IMR-90 (cell line): ENCODE measurements at places on chromosomes 7 and 10. TPM values are rescaled to one million over a fixed set of nuclear protein-coding genes. Genes with fewer than 3 reads are reported as not detected.

- no peak overlapping the region for H3K4me3 ChIP-seq
- no peak for DNase-seq
- H3K36me3 ChIP-seq = no peaks in the 10 kb centered on the region
- peaks cover 3% of the 10 kb centered on the region for H3K27me3 ChIP-seq
- no peak overlapping the region for H3K27ac ChIP-seq
- H3K4me1 ChIP-seq = no peaks in the 10 kb centered on the region
Observed at GRCh38 chr7:93569189-93569588, 5.3 kb downstream of the CALCR start.

GRCh38 chr7:158324397-158325360 is 262.9 kb downstream of the PTPRN2 start:
- no peak overlapping the region for H3K27ac ChIP-seq
- no peak for DNase-seq
- no peaks in the 10 kb centered on the region for H3K36me3 ChIP-seq
- no peak overlapping the region for H3K4me3 ChIP-seq
- no peaks in the 10 kb centered on the region for H3K27me3 ChIP-seq

GRCh38 chr10:31829776-31830175 is 98.9 kb downstream of the ARHGAP12 start:
- no peaks in the 10 kb centered on the region for H3K36me3 ChIP-seq
- peaks cover 2% of the 10 kb centered on the region for H3K4me1 ChIP-seq
- DNase-seq = no peak
- no peaks in the 10 kb centered on the region for H3K27me3 ChIP-seq

DNA sequence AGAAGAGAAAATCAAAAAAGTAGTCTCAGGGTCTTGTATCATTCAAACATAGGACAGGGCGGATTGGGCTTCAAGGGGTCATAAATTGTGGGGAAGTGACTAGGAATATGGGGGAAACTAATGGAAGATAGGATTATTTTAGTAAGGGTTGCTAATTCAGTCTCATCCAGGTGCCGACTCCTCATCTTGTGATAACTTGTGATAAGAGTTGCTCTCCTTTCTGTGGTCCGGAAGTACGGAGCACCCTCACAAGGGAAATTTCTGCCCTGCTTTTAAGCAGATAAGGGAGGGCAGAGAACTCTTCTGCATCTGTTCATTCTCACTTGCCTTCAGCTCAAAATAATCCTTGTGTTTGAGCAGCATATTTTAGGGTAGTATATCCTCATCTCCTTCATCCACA is 436.4 kb upstream of the LRGUK start:
- DNase-seq = no peak
- no peaks in the 10 kb centered on the region; the same call in 1 of the 2 replicates for H3K4me1 ChIP-seq
- H3K27me3 ChIP-seq = no peaks in the 10 kb centered on the region
- no peak overlapping the region for H3K4me3 ChIP-seq
- no peak overlapping the region for H3K27ac ChIP-seq

ZEB1 gene
- 108 and 139 TPM in 2 replicates for total RNA-seq
